ENCODE measurements at places on chromosomes 12 and 14.
A peak's percentile ranks its signal among the peaks of the same experiment; 100 is the strongest.

- no peak for DNase-seq
Measured at GRCh38 chr12:3777206-3777809, 24.4 kb upstream of the CRACR2A start.

GRCh38 chr12:5967645-5968415, 22.8 kb upstream of the ANO2 start:
- DNase-seq: no peak

- no peak for DNase-seq
Measured at GRCh38 chr14:20782280-20782890, 1.3 kb downstream of the RNASE6 start.

DNA sequence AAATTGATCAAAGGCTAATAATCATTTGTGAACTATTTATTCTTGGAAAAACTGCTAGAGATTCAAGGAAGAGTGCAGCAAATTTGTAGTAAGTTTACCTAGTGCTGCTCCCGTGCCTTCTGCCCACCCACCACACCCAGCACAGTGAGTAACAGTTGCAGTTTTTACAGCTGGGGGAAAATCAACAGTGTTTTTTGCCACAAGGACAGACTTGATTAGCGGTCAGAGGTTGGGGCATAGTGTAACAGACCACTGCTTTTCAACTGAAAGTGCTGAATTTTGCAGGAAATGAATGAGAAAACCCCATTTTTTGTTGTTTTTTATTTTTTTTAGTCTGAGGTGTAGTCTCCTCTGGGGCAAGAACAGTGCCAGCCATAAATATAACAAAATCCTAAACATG, 7.5 kb upstream of the KLRK1 start:
- DNase-seq: no peak

- DNase-seq: no peak
Measured at GRCh38 chr12:109192358-109192757, 76.0 kb downstream of the ACACB start.

GRCh38 chr14:104676130-104676693, 13.2 kb upstream of the INF2 start:
- DNase-seq: no peak

DNA sequence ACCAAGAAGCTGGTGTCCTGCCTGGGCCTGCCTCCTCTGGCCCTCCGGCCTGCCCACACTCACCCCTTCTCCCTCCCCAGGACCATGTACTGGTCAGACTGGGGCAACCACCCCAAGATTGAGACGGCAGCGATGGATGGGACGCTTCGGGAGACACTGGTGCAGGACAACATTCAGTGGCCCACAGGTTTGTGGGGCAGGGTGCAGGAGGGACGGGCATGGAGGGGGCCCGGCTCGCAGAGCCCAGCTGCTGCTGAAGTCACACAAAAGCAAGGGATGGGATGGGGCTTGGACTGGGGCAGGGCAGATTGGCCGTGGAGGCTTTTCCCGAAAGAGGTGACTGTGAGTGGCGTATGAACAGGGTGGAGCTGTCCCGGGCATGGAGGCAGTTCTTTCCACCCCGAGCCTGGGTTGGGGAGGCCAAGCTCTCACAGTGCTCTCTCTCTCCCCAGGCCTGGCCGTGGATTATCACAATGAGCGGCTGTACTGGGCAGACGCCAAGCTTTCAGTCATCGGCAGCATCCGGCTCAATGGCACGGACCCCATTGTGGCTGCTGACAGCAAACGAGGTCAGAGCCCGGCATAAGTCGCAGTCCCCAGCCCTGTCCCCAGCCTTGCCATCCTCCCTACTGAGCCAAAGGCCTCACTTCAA, 7.8 kb upstream of the NXPH4 start:
- DNase-seq: peak; percentile 71

GRCh38 chr12:6582196-6582595, 14.1 kb upstream of the NOP2 start:
- no peak for DNase-seq

DNA sequence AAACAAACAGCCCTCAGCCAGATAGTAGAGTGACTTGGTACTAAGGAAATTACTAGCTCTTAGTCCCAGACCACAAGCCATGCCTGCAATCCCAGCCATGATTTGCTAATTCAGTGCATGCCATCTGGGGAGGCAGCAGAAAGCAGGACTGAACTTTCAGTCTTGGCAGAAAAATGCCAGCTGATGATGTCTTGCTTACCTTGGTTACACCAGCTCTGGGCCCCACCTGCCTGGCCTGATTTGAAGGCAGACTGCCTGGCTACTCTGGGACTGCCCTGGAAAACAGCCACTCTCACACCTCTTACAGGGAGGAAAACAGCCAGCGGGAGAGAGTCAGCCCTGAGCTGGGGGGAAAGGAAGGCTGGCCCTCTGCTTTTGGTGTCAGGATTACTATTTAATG, 4.6 kb upstream of the UNC119B start:
- DNase-seq: no peak

DNA sequence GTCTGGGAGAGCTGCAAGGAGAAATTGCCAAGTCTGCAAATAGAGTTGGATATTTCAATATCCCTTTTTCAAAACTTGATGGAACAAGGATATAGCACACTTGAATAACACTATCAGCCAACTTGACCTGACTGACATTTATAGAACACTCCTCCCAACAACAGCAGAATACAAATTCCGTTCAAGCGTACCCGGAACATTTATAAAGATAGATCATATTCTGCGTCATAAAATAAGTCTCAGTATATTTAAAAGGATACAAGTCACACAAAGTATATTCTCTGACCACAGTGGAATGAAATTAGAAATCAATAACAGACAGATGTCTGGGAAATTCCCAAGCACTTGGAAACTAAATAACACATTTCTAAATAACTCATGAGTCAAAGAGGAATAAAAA, 29.0 kb upstream of the MEG3 start:
- DNase-seq: no peak

- DNase-seq: no peak
Measured at GRCh38 chr14:77151918-77152588, 10.5 kb upstream of the ZDHHC22 start.

DNA sequence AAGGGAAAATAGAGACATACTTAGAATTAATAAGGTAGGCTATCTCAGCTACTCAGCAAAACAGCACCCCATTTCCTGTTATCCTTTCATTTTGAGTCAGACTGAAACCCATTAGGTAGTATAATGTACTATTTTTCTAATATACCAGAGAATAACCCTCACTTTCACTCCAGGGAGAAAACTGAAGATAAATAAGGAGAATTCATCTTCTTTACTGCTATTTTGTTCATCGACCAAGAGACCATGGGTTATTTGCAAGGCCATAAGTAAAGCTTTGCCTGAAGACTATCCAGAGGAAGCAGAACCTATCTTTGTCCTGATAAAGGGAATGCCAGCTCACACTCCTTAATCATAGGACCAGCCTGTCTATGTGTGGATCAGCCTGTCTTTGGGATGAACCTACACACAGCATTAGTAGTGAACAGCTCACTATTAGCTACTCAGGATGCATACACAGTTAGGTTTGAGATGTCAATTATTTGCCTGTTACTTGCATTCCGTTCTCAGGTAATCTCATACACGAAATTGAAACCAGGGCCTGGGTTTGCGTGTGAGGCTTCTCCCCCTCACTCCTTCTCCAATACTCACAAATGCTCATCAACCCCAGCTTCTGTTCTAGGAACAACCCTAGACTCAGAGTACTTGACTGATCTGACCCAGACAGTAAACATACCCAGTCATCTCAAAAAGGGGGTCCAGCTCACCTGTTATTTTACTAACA, 124.4 kb downstream of the DAD1 start:
- DNase-seq: no peak

- no peak for DNase-seq
Measured at GRCh38 chr12:59067083-59067482, 146.8 kb upstream of the LRIG3 start.

DNA sequence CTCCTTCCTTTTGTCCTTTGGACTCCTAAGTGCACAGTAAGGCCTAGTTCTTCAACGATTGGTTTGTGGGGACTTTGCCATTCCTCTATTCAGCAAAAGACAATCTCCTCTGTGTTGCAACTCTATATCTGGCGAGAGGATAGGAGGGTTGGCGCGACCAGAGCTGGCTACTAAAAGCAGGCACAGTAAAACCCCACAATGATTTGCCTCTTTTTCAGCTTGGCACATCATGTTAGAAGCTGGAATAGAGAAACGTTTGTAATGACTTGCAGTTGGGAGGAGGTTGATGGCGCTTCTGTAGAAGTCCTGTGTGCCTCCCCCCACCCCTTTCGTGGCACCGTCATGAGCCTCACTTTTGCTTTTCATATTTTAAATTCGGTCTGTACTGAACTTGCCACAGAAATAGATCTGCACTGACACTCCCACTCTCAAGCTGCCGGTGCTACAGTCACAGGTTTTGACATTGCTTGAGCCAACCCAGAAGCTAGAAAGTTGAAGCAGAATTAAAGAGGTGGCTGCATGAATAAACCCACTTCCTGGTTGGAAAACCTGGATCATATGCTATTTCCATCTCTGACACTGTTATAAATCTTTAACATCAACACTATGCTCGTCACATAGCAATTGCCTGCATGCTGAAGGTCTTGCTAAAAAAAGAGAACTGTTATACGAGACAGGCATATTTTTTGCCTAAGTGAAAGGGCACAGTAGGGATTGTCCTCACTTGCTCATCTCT, 315.3 kb upstream of the PRICKLE1 start:
- DNase-seq: no peak

GRCh38 chr12:6899837-6900519, 4.6 kb upstream of the LRRC23 start:
- peak; percentile 80 for DNase-seq

- no peak for DNase-seq
Measured at GRCh38 chr12:64123448-64123847, 98.6 kb downstream of the KICS2 start.

DNA sequence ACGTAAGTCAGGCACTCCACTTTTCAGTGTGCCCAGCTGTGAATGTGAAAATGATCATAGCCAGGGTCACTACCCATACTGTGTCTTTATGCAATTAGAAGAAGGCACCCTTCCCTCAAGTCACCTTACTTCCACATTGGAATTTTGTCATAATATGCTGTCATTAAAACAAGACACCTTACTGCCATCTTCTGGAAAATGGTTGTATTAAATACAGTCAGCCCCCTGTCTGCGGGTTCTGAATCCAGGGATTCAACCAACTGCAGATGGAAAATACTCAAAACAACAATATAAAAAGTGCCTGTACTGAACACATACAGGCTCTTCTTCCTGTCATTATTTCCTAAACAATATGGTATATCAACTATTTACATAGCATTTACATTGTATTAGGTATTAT, 70.2 kb upstream of the TBX5 start:
- no peak for DNase-seq

DNA sequence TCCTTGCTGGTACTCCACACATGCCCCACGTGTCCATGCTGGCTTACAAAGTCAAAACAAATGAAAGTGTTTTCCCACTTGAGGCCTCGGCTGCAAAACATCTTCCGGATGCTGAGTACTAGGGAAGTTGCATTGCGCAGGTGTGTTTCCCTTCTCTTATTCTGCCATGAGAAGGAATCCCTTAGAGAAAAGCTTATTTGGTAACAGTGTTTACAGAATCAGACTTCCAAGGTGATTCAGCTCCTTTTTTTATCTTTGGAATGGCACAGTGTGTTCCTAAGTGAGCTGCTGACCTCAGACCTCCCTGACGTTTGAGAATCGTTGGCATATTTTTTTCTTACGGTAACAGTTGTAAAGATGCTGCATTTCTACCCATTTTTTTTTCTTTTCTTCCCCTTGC, 211.3 kb downstream of the ESR2 start:
- DNase-seq: no peak

DNA sequence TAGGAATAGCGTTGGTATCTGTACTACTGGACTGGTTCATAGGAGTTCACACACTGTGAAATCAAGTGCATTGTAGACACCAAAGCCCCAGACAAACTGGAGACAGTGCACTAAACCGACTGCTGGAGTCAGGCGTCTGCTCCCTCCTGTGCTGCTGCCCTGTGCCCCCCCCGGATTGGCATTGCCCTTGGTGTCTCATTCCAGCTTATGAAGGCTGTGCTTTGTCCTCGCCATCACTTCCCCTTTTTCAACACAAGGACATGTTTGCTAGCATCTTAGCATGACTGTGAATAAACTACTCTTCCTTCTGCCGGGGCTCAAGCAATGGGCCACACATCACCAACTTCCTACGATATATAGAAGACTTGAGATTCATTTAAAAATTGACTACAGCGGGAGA, 84.0 kb downstream of the TMCC3 start:
- no peak for DNase-seq

GRCh38 chr14:105467249-105467941, 7.2 kb upstream of the CRIP2 start:
- no peak for DNase-seq

- DNase-seq: no peak
Measured at GRCh38 chr12:120538281-120539156, 4.4 kb downstream of the RNF10 start.

GRCh38 chr12:52849511-52849910, 717 bp upstream of the KRT78 start:
- DNase-seq: no peak

- no peak for DNase-seq
Measured at GRCh38 chr12:108080363-108080762, 48.7 kb upstream of the WSCD2 start.

- no peak for DNase-seq
Measured at GRCh38 chr12:30945443-30946164, 19.1 kb downstream of the TSPAN11 start.

GRCh38 chr12:74775276-74775675, 237.6 kb downstream of the ATXN7L3B start:
- no peak for DNase-seq

GRCh38 chr14:57136669-57137328, 131.9 kb downstream of the EXOC5 start:
- no peak for DNase-seq

- no peak for DNase-seq
Measured at GRCh38 chr12:76226397-76226796, 121.8 kb downstream of the BBS10 start.

DNA sequence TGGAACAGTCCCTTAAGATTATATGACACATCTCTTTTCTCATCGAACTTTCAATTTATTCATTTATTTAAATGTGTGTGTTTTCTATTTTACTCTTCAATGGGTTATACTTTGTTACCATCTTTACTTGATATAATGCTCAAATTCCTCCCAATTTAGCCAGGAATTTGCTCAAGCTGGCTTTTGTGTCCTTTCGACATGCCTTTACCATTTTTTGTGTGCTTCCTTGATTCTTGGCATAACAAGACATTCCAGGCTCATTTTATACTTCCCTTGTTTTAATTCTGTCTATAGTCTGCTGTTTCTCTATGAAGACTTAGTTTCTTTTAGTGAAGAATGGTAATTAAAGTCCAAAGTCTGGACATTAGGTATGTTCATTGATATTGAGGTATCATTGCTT, 315.8 kb downstream of the AEBP2 start:
- DNase-seq: no peak
